ENCODE measurements at places on chromosomes 13 and 19.
A peak's percentile ranks its signal among the peaks of the same experiment; 100 is the strongest.

GRCh38 chr13:114124431-114124830 lies 8.0 kb downstream of the RASA3 start:
- no peak for ATAC-seq

DNA sequence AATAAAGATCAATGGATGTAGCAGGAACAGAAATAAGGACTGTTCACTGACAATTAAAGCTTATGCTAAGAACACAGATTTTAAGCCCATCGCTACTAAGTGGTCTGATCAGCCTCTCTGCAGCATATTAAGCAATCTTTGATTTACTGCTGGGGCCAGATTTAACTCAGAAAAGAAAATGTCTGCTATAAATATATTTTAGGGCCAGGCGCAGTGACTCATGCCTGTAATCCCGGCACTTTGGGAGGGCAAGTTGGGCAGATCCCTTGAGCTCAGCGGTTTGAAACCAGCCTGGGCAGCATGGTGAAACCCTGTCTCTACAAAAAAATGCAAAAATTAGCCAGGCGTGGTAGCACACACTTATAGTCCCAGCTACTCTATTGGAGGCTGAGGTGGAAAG lies 43.0 kb downstream of the METTL21C start:
- no peak for ATAC-seq

- peak; percentile 64 for ATAC-seq
Observed at GRCh38 chr13:49020940-49021553, 45.3 kb downstream of the FNDC3A start.

- ATAC-seq = no peak
Observed at GRCh38 chr19:1942934-1943555, 2.1 kb downstream of the CSNK1G2 start.

DNA sequence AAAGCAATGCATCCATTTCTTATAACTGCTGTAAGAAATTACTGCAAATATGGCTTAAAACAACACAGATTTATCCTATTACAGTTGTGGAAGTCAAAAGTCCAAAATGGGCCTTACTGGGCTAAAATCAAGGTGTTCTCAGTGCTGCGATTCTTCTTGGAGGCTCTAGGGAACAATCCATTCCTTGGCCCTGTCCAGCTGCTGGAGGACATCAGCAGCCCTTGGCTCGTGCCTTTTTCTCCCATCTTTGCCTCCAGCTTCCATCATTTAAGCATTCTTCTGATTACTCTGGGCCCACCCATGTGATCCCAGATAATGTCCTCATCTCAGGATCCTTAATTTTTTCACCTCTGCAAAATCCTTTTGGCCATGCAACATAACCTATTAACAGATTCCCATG lies 607.1 kb downstream of the DCT start:
- ATAC-seq = no peak

DNA sequence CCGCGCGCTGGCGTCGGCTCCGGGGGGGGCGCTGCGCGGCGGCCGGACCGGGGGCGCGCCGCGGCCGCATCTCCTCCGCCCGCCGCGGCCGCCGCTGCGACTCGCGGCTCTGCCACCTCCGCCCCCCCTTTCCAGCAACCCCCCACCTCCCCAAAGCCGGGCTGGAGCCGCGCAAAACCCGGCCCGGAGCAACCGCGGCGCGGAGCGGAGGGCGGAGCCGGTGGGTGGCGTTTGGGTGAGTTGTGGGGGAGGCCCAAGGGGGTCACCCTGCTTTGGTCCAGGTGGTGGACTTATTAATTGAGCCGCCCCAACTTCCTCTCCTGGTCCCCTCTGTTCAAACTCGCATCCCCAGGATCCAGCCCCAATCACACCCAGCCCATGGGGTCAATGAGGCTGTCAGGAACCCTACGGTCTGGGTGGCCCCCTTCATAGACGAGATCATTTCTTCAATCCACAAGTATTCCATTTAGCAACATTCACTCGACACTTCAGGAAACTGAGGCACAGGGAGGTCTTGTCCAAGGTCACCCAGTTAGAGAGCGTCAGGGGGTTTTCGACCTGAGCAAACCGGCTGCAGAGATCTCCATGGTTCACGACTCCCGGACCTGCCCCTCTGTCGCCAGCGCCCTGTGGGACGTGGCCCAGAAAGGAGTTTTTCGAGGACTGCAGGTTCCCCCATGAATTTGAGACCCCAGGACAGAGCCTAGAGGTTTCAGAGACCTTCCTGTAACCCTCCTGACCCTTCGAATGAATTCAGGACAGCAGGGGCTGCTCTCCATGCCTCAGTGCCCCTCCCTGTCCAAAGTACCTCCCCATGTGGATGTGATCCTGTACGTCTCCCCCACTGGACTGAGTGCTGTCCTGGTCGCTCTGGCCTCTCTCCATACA lies 22.4 kb upstream of the SEMA6B start:
- ATAC-seq = no peak

- ATAC-seq = no peak
Observed at GRCh38 chr13:83531022-83531421, 351.3 kb downstream of the SLITRK1 start.

DNA sequence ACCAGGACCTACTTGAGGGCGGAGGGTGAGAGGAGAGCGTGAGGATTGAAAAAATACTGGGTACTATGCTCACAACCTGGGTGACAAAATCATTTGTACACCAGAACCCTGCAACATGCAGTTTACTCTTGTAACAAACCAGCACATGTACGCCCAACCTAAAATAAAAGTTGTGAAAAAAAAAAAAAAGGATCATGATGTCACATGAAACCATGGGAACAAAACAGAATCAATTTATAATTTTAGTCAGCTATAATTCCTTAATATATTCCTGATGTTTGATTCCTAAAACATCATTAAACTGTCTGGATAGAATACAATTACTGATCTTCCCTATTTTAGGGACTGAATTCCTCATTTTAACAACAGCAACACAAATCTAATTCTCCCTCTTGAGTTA lies 160.6 kb upstream of the SPRY2 start:
- no peak for ATAC-seq
